A549 treated with CpdA at 1 μM for 4 hours (cell line): ENCODE measurements at places on chromosomes 11 and 22. TPM values are rescaled to one million over a fixed set of nuclear protein-coding genes. Genes with fewer than 3 reads are reported as not detected.

Gene LRRC51
- 5.5 to 10.2 TPM (median 8.7 TPM) in 5 replicates for total RNA-seq

Gene PIK3IP1
- 1.2 to 1.9 TPM (median 1.3 TPM) in 5 replicates for total RNA-seq

Gene PATE1
- not detected in 5 replicates for total RNA-seq

Gene CREB3L1
- 4.5 to 5.8 TPM (median 5.7 TPM) in 5 replicates for total RNA-seq

Gene TEX54
- not detected in 5 replicates for total RNA-seq

Gene CRACR2B
- 2.1 to 4.9 TPM (median 3.6 TPM) in 5 replicates for total RNA-seq

Gene GAL
- total RNA-seq: 10.1 to 21.1 TPM (median 19.3 TPM) in 5 replicates

Gene SLC43A1
- 2.8 to 4.0 TPM (median 3.8 TPM) in 5 replicates for total RNA-seq

Gene FOXR1
- not detected in 5 replicates for total RNA-seq

Gene RIC3
- 0.95 to 5.3 TPM (median 1.8 TPM) in 5 replicates for total RNA-seq

Gene ZP1
- 0.11 to 0.23 TPM (median 0.16 TPM) in 4 of 5 replicates, not detected in the other for total RNA-seq

Gene FIBIN
- not detected in 5 replicates for total RNA-seq

Gene B4GALNT4
- total RNA-seq: 9.3 to 23.3 TPM (median 15.1 TPM) in 5 replicates

Gene BUD13
- total RNA-seq: 10.9 to 13.1 TPM (median 12.6 TPM) in 5 replicates

Gene BATF2
- 0.71 to 1.3 TPM (median 1.1 TPM) in 5 replicates for total RNA-seq

Gene TMEM121B
- total RNA-seq: 0.11 to 0.22 TPM (median 0.15 TPM) in 5 replicates

Gene ARSA
- 18.3 to 26.3 TPM (median 21.3 TPM) in 5 replicates for total RNA-seq

Gene PHETA2
- total RNA-seq: not detected in 5 replicates

Gene PKDREJ
- not detected in 5 replicates for total RNA-seq

Gene TPH1
- 0.02 to 0.10 TPM (median 0.08 TPM) in 4 of 5 replicates, not detected in the other for total RNA-seq

Gene ISX
- not detected in 5 replicates for total RNA-seq

Gene LYVE1
- 0.05 to 0.07 TPM (median 0.06 TPM) in 3 of 5 replicates, not detected in the others for total RNA-seq

Gene HMOX1
- 591 to 973 TPM (median 747 TPM) in 5 replicates for total RNA-seq

Gene GDPD4
- not detected in 5 replicates for total RNA-seq

Gene LUZP2
- not detected in 5 replicates for total RNA-seq

Gene SPDYC
- not detected in 5 replicates for total RNA-seq

Gene PLEKHA7
- 14.1 to 19.2 TPM (median 17.2 TPM) in 5 replicates for total RNA-seq

Gene HMGXB4
- 9.8 to 20.6 TPM (median 11.9 TPM) in 5 replicates for total RNA-seq

Gene OR8G5
- total RNA-seq: not detected in 5 replicates

Gene TSGA10IP
- not detected in 5 replicates for total RNA-seq

Gene CASP12
- total RNA-seq: not detected in 5 replicates

Gene PTS
- 29.3 to 33.8 TPM (median 30.9 TPM) in 5 replicates for total RNA-seq

Gene RNH1
- 122 to 172 TPM (median 165 TPM) in 5 replicates for total RNA-seq

Gene IL17REL
- not detected in 5 replicates for total RNA-seq

Gene RFPL2
- 0.09 to 0.30 TPM (median 0.20 TPM) in 5 replicates for total RNA-seq

Gene TMEM258
- total RNA-seq: 212 to 267 TPM (median 242 TPM) in 5 replicates

Gene PANX3
- not detected in 5 replicates for total RNA-seq
